ENCODE measurements at places on chromosomes 7 and 10.
A peak's percentile ranks its signal among the peaks of the same experiment; 100 is the strongest.

GRCh38 chr7:102451371-102452054 is 13.2 kb downstream of the ALKBH4 start:
- DNase-seq, result peak; percentile 49

DNA sequence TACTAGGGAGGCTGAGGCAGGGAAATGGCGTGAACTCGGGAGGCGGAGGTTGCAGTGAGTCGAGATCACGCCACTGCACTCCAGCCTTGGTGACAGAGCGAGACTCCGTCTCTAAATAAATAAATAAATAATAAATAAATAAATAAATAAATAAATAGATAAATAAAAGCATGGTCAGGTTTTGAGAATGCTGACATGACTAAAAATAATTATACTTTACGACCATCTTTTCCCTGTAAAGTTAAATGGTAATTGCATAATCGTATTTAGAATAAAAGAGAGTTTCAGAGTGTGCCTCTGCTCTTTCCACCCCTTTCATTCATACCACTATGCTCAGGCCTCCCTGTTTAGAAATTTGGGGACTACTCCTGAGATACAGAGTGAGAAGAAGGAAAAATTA is 326.5 kb downstream of the CNTNAP2 start:
- no peak for DNase-seq

GRCh38 chr10:76624470-76624869 is 1013.1 kb downstream of the KCNMA1 start:
- DNase-seq, result no peak

DNA sequence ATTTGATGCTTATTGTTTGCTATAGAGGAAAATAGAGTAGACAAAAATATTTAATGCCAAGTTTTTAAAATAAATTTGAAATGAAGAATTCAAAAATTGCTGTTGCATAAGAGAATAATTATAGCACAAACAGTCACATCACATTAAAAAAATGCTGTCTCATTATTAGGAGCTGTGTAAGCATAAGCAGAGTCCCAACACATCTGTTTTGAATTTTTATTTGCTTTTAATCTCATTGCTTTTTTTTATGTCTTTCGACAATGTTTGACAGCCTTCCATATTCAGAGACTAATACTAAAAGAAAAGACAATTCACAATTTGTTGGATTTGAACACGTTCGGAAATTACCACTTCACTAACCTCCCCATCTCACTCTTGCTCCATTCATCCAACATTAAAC is 143.5 kb downstream of the TFPI2 start:
- no peak for DNase-seq

DNA sequence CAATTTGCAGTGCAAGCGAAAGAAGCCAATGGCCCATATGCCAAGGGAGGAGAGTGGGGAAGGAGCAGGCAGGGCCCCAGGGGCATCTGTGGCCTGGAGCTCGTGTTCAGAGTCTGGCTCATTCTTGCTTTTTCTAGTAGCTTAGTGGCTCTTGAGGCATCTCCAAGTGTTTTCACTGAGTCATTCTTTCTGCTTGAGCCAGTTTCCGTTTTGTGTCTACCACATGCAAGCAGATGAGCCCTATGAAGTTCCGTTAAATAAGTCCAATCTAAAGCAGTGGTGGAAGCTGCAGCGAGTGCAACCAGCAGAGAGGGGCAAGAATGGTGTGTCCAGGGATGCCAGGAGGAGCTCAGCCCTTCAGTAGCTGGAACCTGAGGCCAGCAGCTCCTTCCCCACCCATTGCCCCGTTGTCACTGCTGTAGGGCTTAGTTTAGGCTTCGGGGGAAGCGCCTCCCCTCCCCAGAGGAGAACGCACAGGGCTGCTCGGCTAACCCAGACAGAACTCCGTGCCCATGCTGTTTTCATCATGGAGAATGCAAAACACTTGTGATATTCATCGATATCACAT is 57.4 kb upstream of the EBF3 start:
- no peak for DNase-seq

- no peak for DNase-seq
These were observed 42.0 kb upstream of the PTF1A start for GRCh38 chr10:23150091-23150490.

DNA sequence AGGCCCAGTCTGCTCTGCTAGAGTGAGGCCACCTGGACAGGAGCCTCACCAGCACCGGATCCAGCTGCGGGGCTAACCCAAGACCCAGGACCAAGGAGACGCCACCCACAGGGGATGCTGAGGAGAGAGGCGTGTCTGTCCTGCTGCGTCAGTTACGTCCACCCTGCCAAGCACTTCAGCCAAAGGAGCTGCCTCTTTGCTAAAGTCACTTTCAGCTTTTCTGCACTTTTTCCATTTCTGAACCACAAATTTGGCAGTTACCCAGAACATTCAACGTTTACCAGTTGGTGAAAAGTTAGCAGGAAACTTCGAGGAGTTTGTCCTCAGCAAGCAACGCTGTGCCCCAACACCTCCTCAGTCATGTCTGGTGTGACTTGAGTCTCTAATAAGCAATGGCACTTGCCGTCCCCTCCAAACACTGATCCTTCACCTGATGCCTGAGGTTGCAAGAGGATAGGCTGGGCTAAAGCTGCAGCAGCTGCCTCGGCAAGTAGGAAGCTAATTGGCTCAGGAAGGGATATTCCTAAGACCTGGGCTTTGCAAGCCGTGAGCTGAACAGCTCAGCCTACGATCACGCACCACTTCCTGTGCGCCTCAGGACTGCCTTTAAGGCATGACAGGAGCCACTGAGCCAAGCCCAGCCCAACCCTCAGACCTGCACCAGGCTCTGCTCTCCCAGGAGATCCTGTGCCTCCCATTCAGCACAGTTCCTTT is 40.1 kb downstream of the KCNH2 start:
- no peak for DNase-seq

GRCh38 chr10:56662765-56663447 is 301.8 kb upstream of the ZWINT start:
- no peak for DNase-seq

DNA sequence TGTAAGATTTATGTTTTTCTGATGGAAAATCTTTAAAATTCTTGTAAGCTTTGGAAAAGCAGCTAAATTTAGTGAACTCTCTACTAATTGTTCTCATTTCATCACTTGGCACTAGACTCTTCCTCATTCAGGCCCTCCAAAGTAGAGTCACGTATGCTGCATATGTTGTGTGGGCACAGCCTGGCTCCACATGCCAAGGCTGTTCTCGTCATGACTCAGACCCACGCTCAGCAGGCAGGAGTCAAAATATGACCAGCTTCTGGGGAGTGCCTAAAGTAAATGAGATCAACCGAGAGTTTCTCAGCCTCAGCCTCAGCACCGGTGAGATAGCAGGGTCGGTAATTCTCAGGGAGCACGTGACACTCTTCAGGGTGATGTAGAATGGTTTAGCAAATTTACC is 1672.9 kb downstream of the REEP3 start:
- no peak for DNase-seq

GRCh38 chr7:149430192-149430591 is 30.7 kb downstream of the ZNF777 start:
- DNase-seq, result no peak

GRCh38 chr7:45573661-45574415 is at the start of gene ADCY1:
Gene ADCY1 (plus strand): TSS chr7:45574368. CDS start chr7:45574544, 176 bp downstream.
- DNase-seq, result no peak

DNA sequence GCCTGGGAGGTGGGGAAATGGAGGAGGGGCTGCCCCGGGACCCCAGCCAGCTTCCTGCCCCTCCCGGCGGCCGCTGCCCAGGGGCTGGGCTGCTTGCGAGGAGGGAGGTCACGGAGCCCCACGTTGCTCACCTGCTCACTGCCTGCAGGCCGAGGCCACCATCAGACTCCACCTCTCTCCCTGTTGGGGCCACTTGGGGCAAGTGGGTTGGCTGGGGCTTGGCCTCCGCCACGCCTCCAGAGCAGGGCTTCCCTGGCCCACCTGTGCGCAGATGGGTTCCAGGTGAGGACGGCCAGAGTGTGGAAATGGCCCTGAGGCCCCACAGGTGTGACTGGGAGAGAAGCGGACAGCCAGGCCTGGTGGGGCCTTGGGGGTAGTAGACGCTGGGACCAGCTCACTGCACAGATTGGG is 82.8 kb upstream of the DIP2C start:
- no peak for DNase-seq

GRCh38 chr7:70416986-70417655 is 714.8 kb upstream of the GALNT17 start:
- DNase-seq, result no peak

DNA sequence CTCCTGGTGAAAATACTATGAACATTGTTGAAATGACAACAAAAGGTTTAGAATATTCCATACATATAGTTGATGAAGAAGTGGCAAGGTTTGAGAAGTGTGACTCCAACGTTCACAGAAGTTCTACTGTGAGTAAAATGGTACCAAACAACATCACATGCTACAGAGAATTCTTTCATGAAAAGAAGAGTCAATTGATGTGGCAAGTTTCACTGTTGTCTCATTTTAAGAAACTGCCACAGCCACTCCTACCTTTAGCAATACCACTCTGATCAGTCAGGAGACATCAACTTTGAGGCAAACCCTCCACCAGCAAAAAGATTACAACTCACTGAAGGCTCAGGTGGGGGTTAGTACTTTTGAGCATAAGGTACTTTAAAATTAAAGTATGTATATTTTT is 693.3 kb downstream of the GRID1 start:
- no peak for DNase-seq

GRCh38 chr10:62384057-62384446 is 9.9 kb downstream of the ZNF365 start:
- DNase-seq, result no peak

GRCh38 chr10:86100581-86101061 is 266.0 kb downstream of the GRID1 start:
- no peak for DNase-seq

DNA sequence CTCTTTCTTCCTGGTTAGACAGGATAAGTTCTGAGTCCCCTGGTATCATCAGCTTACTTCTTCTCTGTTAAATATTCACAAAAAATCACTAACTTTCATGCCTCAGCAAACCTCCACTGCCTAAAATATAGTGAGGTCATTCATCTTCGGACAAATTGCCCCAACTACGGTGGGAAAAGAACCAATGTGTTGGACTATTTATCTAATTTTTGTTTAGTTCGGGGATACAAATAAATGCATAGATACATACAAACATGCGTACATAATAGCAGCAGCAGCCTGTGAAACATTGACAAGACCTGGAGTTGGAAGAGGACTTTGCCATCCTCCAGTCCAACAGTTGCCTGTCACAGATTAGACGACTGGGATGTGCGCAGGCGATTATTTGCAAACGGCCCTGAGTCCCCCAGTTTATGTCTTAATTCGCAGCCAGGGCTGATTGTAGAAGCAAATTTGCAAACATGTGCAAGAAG is 51.5 kb downstream of the EGFR start:
- no peak for DNase-seq

GRCh38 chr10:88981435-88981834 is 9.2 kb upstream of the FAS start:
- DNase-seq, result no peak

- DNase-seq, result no peak
These were observed 5.7 kb upstream of the MKRN1 start for GRCh38 chr7:140484951-140485499.

DNA sequence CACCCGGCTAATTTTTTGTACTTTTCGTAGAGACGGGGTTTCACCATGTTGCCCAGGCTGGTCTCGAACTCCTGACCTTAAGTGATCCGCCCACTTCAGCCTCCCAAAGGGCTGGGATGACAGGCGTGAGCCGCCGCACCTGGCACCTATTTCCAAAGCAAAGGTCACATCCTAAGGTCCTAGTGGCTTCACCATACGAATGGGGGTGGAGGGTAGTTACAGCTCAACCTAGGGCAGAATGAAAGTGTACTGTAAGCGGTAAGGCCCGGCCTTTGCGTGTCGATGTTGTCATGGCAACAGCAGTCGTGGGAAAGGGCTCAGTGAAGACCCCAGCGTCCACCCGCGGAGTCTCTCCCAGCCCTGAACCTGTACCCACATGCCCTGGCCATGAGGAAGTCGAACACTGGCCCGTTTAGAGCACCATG is 1.6 kb upstream of the COX19 start:
- DNase-seq, result no peak

GRCh38 chr10:5720182-5720581 is 35.5 kb downstream of the TASOR2 start:
- DNase-seq, result no peak

DNA sequence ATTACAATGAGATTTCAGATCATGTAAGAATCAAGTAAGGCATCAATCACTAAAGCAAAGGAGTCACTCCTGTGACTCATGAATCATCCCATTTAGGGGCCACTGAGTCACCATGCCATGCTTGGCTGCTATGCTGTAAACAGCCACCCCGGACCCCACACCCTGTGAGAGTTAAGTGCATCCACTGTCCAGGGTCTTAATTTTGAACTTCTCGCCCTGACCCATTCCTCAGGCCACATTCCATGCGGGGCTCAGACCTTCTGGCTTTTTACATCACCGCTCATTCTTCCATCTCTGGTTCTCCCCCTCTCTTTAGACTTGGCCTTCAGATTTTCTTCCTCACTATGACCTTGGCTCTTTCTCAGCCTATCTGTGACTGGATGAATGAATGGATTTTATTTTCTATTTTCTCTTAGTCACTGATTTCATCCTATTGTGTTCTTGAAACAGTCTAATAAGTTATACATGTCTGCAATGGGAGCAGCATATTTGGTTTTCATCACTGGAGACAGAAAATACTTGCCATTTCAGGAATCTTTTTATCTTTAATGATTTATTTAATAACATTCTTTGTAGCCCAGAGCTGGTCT is 239.6 kb downstream of the SKIDA1 start:
- DNase-seq, result no peak

DNA sequence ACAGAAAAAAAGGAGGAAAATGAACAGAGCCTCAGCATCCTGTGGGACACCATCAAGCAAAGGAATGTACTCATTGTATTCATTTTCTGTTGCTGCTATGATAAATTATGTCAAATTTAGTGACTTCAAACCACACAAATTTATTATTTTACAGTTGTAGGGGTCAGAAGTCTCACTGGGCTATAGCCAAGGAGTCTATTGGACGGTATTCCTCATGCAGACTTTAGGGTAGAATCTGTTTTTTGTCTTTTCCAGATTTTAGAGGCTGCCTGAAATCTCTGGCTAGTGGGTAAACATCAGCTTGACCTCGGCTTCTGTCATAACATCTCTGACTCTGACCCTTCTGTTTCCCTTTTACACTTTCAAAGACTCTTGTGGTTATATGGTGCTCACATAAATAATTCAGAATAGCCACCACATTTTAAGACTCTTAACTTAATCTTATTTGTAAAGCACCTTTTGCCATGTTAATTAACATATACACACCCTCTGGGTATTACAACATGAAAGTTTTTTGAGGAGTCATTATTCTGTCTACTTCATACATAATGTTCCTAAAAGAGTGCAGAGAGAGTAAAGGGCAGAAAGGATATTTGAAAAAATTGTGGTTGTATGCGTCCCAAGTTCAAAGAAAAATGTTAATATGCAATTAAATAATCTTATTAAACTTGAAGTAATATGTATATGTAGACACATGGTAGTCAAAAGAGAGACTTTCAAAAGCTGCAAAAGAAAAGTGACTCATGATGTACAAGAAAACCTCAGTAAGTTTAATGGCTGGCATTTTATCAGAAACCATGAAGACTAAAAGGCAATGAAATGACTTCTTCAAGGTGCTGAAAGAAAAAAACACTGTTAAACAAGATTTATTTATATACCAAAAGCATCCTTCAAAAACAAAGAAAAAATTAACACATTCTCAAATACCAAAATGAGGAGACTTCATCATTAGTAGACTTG is 70.8 kb upstream of the MEOX2 start:
- DNase-seq, result no peak
